NCI-H2107 (cell line): ENCODE measurements at places on chromosomes 12 and 14.

DNA sequence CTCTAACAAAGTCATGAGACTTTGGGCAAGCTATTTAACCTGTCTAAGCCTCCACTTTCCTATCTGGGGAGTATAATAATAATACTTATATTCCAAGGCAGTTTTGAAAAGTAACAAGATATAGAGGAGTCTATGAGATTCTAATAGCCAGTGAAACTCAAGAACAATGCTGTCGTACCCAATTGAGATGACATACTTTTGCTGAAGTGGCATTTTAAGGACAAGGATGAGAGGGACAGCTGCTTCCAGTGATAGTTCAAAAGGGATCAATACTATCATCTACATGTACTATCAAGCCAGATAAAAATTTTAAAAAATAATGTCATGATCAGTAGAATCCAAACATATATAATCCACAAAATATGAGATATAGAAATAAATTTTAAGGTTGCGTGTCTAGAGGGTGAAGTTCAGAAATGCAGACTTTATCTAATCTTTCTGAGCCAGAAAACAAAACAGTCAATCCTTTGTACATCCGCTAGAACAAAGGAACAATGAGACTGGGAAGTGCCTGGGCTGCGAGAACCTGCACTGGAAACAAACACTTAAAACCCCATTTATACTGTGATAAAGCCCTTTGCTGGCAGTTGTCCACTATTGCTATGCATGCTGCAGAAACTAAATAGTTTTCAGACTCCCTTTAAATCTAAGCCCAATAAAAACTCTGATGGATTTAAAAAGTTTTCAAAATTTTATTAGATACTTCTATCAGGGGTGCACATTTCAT, 38.6 kb downstream of the PTPRB start:
- DNase-seq, result no peak

DNA sequence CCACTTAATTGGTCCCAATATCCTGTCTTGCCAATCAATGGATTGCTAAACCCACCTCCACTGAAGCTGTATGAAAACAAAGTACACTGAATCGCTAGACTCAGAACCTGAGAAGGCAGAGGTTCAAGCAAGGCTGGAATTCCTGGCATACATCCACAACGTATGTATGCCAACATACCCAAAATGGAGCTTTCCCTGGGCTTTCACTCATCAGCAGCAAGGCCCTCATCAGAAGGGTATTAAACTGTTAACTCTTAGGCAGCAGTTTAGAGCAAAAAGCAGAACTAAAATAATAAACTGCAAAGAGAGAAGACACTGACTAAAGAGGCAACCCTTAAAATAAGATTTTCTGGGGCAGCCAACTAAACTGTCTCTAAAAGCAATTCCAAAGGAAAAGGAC, 13.6 kb downstream of the MED13L start:
- no peak for DNase-seq

DNA sequence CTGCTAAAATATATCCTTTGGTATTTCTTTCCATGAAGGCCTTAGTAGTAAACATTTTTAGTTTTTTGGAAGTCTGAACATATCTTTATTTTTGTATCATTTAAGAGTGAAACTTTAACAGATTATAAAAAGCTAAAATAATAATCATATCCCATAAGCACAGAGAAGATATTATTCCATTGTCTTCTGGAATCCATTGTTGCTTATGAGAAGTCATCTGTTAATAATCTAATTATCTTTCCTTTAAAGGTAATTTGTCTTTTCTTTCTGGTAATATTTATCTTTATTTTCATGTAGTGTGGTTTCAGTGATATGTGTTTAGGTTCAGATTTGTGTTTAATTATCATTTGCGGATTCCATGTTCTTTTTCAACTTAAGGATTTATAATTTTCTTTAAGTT, 261.7 kb downstream of the MSRB3 start:
- no peak for DNase-seq

DNA sequence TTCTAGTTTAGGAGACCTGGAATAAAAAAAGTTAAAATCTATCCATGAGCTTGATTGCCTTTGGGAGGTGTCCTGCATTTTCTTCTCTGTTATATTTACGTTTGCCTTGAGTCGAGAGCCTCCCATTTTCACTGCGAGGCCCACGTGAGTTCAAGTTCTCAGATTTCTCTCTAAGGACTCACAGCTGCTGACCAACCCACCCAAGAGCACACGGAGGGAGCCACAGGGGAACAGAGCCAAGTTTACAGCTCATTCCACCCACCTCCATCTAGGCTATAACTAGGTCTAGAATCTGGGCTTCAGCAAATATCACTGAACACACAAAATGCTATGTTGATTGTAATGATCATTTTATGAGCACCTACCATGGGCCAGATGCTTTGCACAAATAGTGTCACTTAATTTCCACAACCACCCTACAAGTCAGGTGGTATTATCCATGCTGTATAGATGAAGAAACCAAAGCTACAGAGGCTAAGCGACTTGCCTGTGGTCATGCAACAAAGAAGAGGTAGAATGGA, 16.7 kb downstream of the ALDH1L2 start:
- no peak for DNase-seq

GRCh38 chr12:106204312-106204711, 43.5 kb downstream of the CKAP4 start:
- DNase-seq, result no peak

GRCh38 chr12:132772606-132773005, 11.0 kb upstream of the ANKLE2 start:
- DNase-seq, result no peak

GRCh38 chr14:76267322-76268046, 108.5 kb upstream of the ESRRB start:
- DNase-seq, result no peak

GRCh38 chr14:67523764-67524633, 9.1 kb upstream of the PLEKHH1 start:
- no peak for DNase-seq

DNA sequence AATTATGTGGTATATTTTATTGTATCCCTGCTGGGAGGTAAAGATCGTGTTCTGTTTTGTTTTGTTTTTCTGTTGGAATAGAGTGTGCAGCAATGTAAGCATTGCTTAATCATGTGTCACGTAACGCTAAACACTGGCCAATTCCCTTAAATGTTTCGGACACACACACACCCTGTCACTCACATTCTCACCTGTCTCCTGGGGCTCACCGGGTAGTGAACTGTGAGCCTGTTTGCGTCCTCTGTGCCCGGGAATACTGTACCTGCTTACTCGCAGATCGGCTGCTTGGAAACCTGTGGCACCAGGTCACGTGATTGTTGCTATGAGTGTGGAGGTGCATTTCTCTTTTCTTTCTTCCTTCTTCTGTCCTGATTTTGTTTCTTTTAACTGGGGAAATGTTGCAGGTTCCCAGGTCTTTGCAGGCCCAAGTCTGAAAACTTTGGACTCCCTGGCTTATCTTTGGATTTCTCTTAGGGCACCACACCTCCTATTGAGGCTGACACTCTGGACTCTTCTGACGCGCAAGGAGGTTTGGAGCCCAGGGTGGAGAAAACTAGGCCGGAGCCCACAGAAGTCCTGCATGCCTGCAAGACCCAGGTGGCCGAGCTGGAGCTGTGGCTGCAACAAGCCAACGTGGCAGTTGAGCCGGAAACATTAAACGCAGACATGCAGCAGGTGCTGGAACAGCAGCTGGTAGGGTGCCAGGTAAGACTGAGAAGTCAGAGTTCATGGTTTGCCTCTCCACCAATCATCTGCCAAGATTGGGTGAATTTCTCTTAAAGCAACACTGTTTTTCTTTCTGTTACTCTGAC, 181.1 kb downstream of the ESR2 start:
- peak; percentile 74 for DNase-seq
